ENCODE measurements at places on chromosomes 3 and 15.

- DNase-seq = no peak
Observed at GRCh38 chr3:156206157-156206556, 85.8 kb downstream of the KCNAB1 start.

DNA sequence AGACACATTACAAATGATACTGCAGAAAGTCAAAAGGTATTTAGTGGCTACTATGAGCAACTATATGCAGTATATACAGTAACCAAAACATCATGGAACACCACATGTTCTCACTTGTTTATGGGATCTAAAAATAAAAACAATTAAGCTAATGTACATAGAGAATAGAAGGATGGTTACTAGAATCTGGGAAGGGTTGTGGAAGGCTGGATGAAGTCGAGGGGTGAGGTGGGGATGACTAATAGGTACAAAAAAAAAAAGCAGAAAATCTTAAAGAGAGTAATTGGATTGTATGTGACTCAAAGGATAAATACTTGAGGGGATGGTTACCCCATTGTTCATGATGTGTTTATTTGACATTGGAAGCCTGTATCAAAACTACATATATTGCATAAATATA is 848.8 kb upstream of the GBE1 start:
- DNase-seq = no peak

- DNase-seq = no peak
Observed at GRCh38 chr15:74384566-74384880, 17.1 kb upstream of the CYP11A1 start.

DNA sequence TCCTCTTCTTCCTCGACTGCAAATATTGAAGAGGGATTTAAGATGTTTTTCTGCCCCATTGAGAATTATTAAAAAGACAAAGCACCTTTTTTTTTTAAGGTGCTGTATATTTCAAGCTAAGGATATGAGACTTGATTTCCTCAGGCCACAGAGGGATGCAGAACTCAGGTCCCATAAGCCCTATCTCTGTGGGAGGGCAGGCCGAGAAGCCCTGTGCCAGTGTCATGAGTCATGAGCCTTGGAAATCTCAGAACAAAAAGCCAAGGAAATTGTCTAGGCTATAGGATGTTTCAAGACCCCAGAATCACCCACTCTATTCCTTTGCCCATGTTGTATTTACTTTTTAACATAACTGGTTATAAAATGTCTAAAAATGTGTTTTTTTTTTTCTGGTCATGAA is 7.3 kb downstream of the ESYT3 start:
- no peak for DNase-seq

GRCh38 chr3:108319428-108320082 is 23.2 kb downstream of the HHLA2 start:
- DNase-seq = no peak

- no peak for DNase-seq
Observed at GRCh38 chr3:78878789-78879188, 889.0 kb downstream of the ROBO1 start.

GRCh38 chr15:26365077-26365476 is 407.8 kb downstream of the GABRB3 start:
- no peak for DNase-seq

- DNase-seq = no peak
Observed at GRCh38 chr3:195079636-195080035, 191.3 kb downstream of the XXYLT1 start.

GRCh38 chr3:122265957-122266356 is 59.1 kb upstream of the CSTA start:
- DNase-seq = no peak
